ENCODE measurements at places on chromosomes 11 and 22.

DNA sequence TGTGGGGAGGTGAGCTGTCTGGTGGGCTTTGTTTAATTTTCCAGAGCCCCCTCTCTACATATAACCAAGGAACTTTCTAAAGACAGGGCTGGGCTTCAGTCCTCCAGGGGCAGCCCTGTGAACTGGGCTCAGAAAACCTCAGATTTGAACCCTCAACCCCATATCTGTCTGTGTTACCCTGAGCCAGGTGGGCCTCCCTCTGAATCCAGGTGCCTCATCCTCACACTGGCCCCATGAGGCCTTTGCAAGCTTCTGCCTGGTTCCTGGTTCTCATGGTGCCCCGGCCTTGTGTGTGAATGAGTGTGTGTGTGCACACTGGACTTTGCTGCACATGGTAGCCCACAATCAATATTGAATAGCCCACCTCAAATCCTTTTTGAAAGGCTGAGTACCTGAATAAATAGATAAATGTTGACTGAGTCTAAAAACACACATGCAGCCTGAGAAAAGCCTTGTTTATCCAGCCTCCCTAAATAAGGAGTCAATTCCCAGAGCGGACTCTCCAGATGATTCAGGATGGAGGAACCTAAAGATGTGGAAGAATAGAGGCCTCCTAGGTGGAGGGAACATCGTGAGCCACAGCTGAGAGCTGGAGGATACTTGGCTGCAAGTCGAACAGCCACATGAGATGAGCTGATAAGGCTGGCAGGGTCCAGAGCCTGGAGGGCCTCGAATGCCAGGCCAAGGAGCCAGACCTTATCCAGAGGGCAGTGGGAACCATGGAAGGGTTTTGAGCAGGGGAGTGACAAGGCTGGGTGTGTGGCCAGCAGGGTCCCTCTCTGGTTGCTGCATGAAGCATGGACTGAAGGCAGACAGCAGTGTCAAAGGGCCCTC, 28.1 kb upstream of the P2RY2 start:
- no peak for DNase-seq

- DNase-seq, result no peak
Measured at GRCh38 chr11:84909740-84910139, 717.4 kb downstream of the DLG2 start.

GRCh38 chr11:102831128-102831488, 12.3 kb downstream of the MMP3 start:
- DNase-seq, result no peak

DNA sequence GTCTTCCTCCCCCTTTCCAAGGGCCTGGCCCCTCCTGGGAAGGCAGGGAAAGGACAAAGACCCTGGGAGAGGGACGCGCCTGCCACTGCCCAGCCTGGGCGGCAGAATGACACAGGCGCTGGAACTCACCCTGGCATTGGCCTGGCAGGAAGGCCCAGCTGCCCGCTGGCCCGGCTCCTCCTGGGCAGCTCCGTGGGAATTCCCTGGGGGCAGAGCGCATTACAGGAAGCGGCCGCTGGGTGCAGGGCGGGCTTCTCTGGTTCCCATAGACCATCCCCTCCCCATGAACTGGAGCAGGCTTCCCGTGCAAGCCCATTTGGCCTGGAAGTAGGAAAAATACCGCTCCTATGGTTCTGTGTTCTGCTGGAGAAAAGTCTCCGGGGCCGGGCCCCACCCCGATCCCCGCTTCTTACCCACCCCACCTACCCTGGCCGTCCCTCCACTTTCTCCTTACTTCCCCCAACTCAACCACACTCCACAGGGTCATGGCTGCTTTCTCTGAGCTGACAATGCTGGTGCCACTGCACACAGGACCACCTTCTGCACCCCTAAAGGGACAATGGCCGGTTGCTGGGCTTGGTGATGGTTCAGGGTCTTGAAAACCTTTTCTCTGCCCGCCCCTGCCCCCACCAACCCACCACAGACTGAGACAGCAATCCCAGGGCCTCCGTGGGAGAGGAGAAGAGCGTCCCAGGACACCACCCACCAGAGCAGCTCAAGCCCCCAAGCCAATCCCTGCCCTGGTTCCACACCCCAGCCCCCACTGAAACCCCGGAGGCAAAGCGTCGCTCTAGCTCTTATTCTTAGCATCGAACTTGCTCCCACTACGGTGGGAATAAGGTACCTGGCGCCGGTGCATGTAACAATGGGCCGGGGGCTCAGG, 58.9 kb downstream of the LINC01488 start:
- no peak for DNase-seq

DNA sequence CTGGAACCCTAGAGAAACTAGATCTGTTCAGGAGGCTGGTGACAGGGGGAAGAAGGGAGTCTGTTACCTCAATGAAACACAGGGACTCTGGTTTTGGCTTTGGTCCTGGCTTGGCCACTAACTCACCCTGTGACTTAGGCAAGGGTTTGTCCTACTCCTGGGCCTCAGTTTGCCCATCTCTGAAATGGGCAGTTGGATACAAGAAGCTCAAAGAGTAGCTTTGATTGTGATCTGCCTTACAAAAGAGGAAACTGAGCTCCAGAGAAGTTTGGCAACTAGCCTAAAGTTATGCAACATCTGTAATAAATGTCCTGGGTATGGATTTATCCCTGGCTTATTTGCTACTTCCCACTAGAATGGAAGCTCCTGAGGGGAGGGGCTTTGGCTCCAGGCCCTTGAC, 24.0 kb upstream of the LMO1 start:
- DNase-seq, result no peak

- DNase-seq, result no peak
Measured at GRCh38 chr11:40602866-40603552, 856.4 kb downstream of the LRRC4C start.

DNA sequence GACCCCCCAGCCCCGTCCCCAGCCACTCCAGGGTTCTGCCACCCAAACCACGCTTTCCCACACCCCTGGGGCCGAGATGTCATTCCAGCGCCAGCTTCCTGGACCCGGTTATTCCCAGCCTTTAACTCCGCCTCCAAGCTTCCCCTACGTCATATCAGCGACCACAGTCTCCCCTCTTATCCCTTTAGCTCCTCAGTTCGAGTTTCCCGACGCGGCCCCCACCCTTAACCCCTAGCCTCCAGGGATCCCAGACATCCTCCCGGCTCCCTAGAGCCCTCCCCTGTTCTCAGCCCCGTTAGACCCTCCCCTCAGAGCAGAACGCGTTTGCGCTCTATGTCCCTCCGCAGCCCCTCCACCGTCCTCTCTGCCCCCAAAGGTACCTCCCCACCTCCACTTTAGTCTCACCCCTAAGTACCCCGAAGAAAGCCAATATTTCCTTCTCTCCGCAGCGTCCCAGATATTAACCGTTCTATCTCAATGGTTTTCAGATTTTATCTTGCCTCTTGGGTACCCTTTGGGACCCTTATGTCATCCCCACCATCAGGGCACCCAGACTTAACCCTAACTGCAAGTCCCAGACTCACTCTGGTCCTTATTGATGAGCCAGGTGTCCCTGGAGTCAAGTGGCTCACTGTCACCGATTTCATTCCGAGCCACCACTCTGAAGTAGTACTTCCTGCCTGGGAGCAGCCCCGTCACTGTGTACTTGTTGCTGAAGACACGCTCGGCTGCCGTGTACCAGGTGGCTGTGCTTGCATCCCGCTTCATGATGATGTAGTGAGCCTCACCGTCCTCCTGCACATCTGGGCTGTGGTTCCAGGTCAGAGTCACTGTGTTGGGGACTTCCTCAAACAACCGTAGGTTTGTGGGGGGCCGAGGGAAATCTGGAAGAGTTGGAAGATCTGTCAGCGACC, 8.0 kb downstream of the TMEM86A start:
- DNase-seq, result no peak

DNA sequence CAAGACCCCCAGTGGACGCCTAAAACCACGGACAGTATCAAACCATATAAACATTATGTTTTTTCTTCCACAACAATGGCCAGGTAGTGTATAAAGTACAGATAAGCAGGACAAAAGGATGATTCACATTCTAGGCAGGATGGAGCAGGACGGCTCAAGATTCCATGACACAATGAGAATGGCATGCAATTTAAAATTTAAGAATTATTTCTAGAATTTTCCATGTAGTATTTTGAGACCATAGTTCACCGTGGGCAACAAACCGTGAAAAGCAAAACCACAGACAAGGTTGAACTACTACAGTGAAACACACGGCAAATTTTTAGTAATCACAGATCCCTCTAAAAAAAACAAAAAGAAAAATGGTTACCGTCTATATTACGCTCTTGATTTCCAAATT, 7.5 kb downstream of the NARS2 start:
- DNase-seq, result no peak

DNA sequence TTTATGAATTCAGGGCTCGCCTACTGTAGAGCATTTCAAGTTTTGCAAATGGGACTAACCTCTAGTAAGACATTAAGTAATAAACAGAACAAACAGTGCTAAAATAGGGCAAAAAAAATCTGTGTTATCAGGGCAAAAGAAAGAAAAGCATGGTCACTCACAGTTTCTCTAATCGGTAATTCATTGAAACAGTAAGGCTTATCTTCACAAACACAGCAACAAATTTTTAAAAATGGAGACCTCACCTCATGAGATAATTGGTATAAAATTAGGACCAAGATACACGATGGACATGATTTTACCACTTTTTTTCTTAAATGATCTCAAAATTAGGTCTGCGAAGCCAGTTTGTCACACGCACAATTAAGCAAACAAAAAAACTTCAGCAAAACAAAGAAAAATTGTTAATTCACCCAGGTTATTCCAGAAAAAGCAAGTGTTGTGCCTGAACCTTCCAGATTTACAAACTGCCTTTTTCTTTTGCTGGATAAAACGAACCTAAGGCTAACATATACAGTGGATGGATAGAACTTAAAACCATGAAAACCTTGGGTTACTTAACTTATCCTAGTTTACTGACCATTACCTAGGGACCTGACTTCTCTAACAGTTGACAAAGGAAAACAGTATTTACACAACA, 1.4 kb downstream of the TMEM123 start:
- no peak for DNase-seq

All from frontal cortex (tissue), 4 donors.